Left colon (tissue), 2 donors: ENCODE measurements at places on chromosomes 3 and 15. TPM values are rescaled to one million over a fixed set of nuclear protein-coding genes. Genes with fewer than 3 reads are reported as not detected.

SHC4 gene
- 0.81 TPM for total RNA-seq

TAGLN3 gene
- total RNA-seq: 0.37 TPM

CCR9 gene
- 0.34 TPM for total RNA-seq

RTP1 gene
- total RNA-seq: not detected

CACNA2D3 gene
- total RNA-seq: 0.64 TPM

ALG1L2 gene
- total RNA-seq: 1.8 TPM

CPEB1 gene
- total RNA-seq: 0.58 TPM

ARHGAP31 gene
- 12.1 TPM for total RNA-seq

APBA2 gene
- total RNA-seq: 1.6 TPM

KIF15 gene
- total RNA-seq: 2.6 TPM

C15orf62 gene
- total RNA-seq: 0.25 TPM

MKRN3 gene
- not detected for total RNA-seq

P2RY1 gene
- 23.8 TPM for total RNA-seq

CX3CR1 gene
- 0.59 TPM for total RNA-seq

MCTP2 gene
- 64.8 TPM for total RNA-seq

TRIM42 gene
- total RNA-seq: not detected

MAGEF1 gene
- total RNA-seq: 21.0 TPM

MYD88 gene
- 66.1 TPM for total RNA-seq

BCHE gene
- 4.2 TPM for total RNA-seq

TMEM89 gene
- total RNA-seq: 0.84 TPM

FBXL2 gene
- total RNA-seq: 0.46 TPM
